ENCODE measurements at places on chromosomes 2 and 18.

GRCh38 chr2:120401275-120402066 lies 55.5 kb downstream of the INHBB start:
- DNase-seq, result peak; percentile 43

GRCh38 chr2:110883406-110883805 lies 151.0 kb downstream of the ACOXL start:
- no peak for DNase-seq

- DNase-seq, result no peak
Observed at GRCh38 chr2:3645745-3646389, 12.1 kb upstream of the ALLC start.

DNA sequence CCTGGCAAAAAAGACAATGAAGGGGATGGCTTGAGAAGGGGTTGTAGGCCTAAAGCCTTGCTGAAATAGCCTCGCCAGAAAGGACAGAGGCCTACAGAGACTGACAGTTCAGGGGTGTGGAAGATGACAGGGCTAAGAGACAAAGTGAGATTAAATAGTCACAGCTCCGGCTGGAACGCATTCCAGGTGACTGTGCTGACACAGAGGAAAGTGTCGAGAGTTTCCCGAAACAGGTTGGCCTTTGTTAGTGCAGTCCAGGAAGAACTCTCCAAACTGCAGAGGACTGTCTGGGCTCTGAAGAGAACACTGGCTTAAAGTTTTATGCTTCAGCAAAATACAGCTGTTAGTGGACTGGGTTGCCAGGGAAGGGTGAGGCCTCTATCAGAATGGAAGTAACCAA lies 52.8 kb downstream of the METTL4 start:
- DNase-seq, result no peak

GRCh38 chr2:177419274-177419673 lies 26.7 kb downstream of the AGPS start:
- DNase-seq, result no peak

DNA sequence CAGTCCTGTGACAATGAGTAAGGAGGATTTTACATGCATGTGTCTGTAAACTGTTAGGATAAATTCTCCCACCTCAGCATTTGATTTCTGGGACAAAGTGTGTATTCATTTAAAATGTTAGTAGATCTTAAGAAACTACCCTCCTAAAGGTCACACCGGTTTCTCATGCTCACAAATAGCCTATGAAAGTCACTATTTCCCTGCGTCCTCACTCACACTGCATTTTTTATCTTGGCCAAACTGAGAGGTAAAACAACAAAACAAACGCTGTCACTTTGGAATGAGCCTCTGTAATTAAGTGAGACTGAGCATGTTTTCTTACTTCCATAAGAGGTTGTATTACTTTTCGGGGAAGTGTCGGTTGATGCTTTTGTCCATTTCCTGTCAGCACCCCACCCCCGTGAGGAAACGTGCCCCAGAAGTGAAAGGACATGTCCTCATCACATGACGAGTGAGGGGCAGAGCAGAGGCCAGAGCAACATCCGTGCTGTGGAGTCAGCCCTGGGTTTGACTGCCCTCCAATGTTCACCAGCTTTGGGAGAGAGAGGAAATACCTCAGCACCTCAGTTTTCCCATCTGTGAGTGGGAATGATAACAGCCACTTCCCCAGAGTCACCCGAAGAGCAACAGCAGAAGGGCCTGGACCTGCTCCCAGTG lies 3.1 kb downstream of the GYPC start:
- DNase-seq, result peak; percentile 81

- DNase-seq, result no peak
Observed at GRCh38 chr2:222424729-222425671, 657 bp downstream of the SGPP2 start.

GRCh38 chr2:236939721-236940231 lies 145.9 kb upstream of the COPS8 start:
- DNase-seq, result no peak

- no peak for DNase-seq
Observed at GRCh38 chr2:60872510-60872928, 8.9 kb upstream of the REL start.

- DNase-seq, result no peak
Observed at GRCh38 chr2:75954761-75955160, 244.0 kb upstream of the GCFC2 start.

DNA sequence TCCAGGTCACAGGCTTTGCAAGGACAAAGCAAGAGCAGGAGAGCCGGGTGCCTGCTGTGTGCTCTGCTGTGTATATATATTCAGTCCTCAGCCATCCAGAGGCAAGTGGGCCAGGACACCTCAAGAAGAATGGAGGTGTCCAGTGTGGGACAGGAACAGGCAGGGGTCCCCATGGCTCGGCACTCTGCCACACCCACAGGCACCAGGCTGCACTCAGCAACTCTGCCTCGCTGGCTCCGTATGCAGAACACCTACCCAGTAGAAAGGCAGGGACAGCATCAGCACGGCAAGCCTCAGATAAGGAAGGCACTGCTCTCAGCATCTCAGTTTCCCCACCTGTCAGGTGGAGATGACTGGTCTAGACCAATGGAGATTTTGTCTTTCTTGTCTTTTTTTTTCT lies 57.8 kb downstream of the DNMT3A start:
- no peak for DNase-seq

GRCh38 chr2:226600184-226600583 lies 199.4 kb downstream of the IRS1 start:
- DNase-seq, result no peak

- no peak for DNase-seq
Observed at GRCh38 chr18:69580107-69580506, 179.4 kb downstream of the DOK6 start.

- DNase-seq, result no peak
Observed at GRCh38 chr18:55780586-55781071, 192.6 kb upstream of the TCF4 start.

GRCh38 chr2:235194351-235194750 lies 242.5 kb downstream of the SH3BP4 start:
- DNase-seq, result no peak

DNA sequence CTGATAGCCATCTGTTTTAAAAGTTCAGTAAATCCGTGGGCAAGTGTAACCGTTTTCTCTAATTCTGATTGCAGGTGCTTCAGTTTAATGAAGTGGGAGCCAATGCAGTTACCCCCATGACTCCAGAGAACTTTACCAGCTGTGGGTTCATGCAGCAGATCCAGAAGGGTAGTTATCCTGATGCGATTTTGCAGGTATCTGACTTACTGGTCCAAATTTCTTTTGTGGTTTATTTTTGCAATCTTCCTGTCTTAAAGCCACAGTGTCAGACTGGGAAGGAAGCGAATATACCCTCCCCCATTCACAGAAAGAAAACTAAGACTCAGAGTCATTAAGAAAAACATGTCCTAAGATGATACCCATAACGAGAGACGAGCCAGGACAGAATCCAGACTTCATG lies 7.7 kb downstream of the SERPINB2 start:
- DNase-seq, result no peak

DNA sequence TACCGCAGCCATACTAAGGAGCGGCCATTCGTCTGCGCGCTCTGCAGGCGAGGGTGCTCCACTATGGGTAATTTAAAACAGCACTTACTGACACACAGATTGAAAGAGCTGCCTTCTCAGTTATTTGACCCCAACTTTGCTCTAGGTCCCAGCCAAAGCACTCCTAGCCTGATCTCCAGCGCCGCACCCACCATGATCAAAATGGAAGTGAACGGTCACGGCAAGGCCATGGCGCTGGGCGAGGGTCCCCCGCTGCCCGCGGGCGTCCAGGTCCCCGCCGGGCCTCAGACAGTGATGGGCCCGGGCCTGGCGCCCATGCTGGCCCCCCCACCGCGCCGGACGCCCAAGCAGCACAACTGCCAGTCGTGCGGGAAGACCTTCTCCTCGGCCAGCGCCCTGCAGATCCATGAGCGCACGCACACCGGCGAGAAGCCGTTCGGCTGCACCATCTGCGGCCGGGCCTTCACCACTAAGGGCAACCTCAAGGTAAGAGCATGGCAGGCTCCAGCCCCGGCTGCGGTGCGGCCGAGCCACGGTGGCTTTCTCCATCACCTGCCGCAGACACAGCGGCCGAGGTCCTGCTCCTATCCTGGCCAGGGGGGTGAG lies 15.5 kb downstream of the SALL3 start:
- no peak for DNase-seq

- DNase-seq, result no peak
Observed at GRCh38 chr2:62934517-62934916, 116.1 kb upstream of the OTX1 start.

DNA sequence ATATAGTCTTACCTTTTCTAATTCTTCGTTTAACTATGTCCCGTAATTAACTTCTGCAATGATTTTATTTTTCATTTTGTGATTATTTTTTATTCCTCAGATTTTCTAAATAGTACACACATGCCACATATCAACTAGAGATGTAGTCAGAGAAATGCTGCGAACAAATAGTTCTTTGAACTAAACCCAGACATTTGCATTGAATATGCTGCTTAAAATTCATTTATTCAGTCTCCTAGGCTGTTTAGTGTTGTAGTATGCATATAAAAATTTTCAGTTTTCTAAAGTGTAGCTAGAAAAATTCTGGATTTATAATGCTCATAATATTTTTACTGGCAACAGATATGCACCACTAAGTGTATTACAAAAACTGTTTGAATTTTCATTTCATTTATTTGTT lies 68.9 kb upstream of the SLC38A11 start:
- DNase-seq, result no peak

DNA sequence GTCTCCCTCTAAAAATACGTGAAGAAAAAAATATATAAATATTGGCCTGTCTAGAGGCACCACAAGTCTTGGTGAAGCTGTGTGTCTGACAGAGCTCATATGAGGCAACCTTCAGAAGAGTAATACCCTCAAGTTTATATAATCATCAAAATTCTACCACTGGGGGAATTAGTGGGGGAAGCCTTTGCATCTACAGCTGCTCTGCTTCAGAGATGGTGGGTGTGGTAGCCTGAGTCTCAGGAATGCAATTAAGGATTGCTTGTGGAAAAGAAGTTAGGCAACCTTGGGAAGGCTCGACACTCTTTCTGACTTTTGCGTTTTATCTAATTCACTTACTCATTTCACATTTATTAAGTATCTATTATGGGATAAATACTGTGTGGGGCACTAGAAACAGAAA lies 17.4 kb downstream of the TPGS2 start:
- no peak for DNase-seq

DNA sequence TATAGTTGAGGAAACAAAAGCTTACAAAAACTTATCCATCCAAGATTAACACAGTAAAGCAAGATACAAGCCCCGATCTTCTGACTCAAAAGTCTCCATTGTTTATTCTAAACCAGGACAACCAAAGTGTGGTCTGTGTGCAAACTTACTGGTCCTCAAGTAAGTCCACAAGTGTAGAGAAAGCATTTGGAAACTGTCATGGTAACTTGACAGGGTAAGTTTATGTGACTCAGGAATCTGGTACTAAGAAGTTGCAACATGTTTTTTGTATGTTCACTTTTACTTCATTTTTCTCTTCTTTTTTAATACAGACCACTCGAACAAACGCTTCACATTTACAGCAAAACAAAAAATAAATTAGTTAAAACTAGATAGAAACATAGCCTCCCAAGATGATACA lies 9.4 kb downstream of the MBD2 start:
- DNase-seq, result no peak

GRCh38 chr2:45330637-45331409 lies 280.2 kb downstream of the SRBD1 start:
- no peak for DNase-seq

GRCh38 chr2:152588998-152589397 lies 128.3 kb downstream of the PRPF40A start:
- DNase-seq, result no peak

DNA sequence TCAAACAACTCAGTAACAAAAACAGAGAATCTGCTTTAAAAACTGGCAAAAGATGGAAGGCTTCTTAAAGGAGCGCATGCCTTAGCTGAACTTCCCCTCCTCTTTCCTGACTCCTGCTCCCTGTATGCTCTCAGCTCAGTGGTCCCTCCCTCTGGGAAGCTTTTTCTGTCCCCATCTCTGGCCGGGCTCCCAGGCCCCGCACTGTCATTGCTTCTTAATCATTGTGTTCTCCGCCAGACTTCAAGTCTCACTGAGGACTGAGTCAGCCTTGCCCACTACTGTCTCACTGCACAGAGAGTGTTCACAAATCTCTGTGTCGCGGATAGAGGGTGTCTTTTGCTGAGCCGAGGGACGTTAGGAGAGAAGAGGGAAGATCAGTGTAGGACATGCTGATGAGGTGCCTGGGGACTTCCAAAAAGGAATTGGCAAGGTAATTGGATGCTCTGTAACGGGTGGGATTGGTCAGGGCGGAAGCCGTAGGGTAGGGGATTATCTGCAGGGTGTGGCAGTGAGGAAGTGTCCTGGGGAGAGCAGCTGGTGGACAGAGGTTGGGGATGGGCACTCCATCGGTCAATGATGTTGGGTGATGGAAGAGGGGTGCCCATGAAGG lies 16.2 kb downstream of the TOGARAM2 start:
- DNase-seq, result no peak

GRCh38 chr2:170928036-170928823 lies 823 bp upstream of the GORASP2 start:
- no peak for DNase-seq

GRCh38 chr2:71150082-71150816 lies 19.8 kb downstream of the MPHOSPH10 start:
- no peak for DNase-seq

GRCh38 chr2:10457846-10458598 lies 9.9 kb upstream of the ODC1 start:
- no peak for DNase-seq

DNA sequence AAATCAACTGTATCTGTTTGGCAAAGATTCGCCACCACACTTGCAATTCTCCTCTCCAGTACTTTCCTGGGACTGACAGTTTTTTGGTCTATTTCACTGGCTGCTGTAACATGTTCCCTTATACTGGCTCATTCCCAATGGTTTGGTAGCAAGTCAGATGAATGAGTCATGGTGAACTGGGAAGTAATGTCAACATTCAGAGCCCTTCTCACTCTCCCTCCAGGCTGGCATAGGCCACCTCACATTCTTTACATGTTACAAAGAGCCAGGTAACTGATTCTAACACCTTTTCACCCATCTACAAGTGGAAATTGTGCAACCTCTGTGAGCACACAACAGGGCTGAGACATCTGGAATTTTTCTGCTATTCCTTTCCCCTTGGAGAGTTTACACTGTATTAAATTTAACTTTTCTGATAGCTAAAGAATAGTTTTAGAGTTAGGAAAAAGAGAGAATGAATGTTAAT lies 111.3 kb upstream of the TLK1 start:
- DNase-seq, result no peak
